NCI-H1694 treated with DMSO at 0.1 percent for 48 hours (cell line): ENCODE measurements at places on chromosomes 4 and X.

GRCh38 chr4:57911203-57911602 lies 801.0 kb upstream of the IGFBP7 start:
- DNase-seq: no peak

- no peak for DNase-seq
These were observed 902.8 kb upstream of the NDST4 start for GRCh38 chr4:116016201-116016600.

DNA sequence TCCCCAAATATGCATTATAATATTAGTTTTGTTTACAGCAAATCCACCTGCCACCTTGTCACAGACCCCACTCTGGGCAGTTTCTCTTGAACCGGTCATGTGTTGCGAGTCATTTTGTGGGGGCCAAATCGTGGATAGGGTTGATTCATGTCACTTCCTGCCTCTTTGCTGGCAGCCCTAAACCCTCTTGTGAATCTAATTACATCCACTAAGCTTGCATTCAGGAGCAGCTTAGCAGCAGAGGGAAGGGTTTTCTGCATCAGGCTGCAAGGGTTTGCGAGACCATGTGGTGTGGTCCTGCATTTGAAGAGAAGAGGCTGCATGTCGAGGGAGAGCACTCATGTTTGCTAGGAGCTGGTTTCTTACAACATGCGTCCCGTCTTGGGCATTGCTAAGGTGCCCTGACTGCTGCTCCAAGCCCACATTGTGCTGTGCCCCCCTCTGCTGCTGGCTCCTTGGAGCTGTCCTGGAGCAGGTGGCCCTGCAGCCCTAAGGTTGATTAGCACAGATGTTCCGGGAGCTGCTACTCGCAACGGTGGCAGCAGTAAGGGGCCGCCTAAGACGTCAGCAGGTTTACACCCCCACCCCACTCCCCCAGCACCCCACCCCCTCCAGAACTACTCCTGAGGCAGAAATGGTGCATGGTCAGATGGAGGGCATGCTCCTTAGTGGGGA lies 88.9 kb upstream of the CLDN34 start:
- peak; percentile 17 for DNase-seq

DNA sequence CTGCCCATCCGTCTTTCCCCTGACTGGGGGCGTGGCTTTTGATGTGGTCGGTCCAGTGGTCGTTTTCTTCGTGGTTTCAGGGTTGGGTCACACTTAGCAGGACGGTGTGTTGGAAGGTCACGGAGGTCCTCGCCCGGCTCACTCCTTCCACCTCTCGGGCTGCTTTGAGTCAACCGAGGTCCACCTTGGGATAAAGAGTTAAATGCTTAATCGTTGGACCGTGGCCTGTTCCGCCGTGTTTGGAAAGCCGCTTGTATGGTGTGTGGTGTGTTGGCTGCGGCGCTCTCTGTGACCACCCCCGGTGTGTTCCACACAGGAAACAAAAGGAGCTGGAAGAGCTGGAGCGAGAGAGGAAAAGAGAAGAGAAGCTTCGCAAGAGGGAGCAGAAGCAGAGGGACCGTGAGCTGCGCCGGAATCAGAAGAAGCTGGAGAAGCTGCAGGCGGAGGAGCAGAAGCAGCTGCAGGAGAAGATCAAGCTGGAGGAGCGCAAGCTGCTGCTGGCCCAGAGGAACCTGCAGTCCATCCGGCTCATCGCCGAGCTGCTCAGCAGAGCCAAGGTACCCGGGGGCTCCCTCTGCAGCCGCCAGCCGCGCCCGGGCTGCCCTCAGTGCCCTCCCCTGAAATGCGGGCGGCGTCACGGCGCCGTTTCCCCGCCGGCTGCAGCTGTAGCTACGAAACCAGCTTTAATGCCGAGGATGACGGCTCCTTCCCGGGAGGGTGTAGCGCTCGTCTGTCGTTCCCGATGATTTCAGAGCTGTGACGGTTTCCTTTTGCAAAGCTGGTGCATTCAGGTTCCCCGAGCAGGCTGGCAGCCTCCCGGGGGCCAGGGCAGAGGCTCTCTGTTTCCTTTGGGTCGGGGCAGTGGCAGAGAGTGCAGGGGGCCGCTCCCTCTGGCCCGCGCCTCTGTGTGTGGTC lies 7.7 kb downstream of the AKAP17A start:
- no peak for DNase-seq

DNA sequence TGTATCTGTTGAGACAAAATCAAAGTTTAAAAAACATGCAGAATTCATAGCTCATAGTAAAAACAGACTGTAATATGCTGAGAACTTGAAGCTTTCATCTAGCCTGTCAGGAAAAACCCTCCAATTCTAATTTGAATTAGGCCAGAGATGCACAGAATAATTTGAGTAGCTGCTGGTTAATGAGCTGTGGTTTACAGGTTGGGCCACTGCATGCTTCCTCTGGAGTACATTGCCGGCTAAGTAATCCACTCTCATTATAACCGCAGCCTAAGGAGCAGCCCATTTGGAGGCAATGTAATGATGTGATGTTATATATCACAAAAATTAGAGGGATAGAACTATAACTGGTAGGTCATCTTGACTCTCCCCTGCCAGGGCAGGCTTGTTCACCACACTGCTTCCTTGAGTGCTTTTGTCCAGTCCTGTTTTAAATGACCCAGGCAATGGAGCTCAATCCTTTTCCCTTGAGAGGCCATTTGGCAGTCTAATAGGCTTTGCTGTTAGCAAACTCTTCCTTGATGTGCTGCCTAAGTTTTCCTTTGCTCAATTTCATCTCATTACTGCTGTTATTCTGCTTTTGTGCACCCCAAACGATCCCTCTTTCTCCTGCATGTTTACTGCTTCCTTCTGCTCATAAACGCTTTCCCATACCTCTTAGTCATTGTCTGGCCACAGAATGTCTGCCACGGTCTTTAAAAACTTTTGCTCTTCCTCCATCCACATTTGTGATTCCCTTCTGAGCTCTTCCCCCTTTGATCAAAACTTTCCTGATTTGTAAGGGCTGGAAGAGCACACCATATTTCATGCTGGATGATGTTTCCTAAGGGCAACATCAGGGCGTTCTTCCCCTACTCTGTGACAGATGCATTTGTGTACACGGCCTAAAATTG lies 230.9 kb downstream of the C4orf33 start:
- peak; percentile 84 for DNase-seq

GRCh38 chrX:142663330-142664095 lies 362.2 kb upstream of the SPANXN4 start:
- no peak for DNase-seq

DNA sequence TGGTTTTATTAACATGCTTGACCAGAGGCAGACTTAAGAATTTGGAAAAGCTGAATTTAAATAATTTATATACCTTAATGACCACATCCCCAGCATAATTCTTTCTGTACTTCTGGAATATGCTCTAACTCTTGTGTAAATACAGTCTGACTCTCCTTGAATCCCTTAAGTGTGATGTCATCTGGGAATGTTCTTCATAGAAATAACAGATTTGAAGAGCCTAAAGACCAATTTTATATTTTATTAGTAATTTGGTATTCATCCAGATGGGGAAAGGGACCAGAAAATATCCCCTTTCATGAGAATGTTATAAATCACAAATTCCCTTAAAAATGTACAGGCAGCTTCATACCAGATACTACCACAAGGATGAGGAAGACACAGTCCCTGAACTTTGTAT lies 58.3 kb downstream of the KCNIP4 start:
- no peak for DNase-seq

DNA sequence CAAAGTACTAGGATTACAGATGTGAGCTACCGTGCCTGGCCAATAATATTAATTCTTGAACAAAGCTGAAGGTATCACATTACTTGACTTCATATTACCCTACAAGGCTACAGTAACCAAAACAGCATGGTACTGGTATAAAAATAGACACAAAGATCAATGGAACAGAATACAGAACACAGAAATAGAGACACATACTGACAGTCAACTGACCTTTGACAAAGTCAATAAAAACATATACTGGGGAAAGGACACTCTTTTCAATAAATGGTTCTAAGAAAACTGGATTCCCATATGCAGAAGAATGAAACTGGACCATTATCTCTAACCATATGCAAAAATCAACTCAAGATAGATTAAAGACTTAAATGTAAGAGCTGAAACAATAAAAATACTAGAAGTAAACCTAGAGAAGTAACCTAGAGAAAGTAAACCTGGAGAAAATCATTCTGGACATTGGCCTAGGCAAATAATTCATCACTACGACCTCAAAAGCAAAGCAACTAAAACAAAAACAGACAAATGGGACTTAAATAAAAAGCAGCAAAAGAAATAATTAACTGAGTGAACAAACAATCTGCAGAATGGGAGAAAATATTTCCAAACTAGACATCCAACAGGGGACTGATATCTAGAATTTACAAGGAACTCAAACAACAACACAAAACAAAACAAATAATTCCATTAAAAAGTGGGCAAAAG lies 156.6 kb downstream of the FGF16 start:
- no peak for DNase-seq

DNA sequence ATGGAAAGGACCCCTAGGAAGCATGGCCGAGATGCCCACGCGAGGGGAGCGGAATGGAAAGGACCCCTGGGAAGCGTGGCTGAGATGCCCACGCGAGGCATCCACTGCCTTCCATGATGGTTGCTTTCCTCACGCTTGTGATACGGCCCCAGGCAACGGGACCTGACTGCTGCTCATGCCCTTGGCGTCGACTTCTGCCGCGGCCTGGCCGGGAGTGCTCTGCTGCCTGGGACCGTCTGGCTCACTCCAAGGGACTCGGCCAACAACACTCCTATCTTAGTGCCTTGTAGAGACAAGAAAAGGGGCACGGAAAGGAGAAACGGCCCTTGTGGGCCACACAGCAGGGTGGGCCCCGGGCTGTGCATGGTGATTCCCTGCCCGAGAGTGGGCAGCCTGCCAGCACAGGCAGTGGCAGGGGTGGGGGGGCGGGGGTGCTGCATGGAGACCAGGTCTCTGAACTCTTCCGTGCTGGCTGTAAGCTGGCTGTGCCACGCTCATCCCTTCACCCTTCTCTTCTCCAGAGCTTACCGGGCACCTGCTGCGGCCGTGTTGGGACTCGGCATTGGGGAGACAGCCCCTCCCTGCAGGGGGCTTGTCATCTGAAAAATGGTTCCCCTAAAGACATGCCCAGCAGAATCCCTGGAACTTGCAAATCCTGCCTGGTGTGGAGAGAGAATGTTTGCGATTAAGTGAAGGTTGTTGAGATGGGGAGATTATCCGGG lies 38.6 kb upstream of the HMX1 start:
- no peak for DNase-seq

DNA sequence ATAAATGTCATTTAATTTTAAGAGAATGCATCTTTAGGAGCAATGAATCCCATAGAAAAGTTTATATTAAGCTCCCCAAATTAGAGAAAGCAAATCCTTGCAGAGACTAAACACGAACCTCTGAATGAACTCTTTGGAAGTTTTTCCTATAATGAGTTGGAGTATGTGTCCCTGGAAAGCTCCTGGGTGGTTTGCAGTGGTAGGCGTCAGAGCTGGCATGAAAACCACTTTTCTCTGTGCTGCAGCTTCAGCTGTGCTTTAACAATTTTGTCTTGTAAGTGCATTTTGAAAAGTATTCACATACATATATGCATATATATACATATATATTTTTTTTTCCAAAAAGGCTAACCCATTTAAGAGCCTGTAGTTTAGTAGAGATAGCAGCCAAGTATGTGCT lies 148.7 kb upstream of the TBC1D9 start:
- DNase-seq: no peak

DNA sequence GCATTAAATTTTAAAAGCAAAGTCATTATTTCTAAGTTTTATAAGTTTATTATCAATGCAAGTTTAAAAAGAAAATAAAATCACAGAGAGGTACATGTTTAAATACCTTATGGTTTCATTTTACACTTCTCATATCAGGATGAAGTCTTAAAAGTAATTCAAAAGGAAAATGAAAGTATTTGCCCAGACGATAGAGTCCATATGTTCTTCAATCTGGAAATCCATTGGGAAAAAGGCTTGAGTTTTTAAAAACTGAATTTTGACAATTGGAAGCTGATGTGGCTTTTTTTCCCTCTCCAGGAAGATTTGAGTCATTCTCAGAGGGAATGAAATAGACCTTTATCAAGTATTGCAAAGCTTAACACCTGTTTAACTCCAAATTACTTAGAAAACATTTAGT lies 37.1 kb downstream of the MAB21L2 start:
- DNase-seq: no peak

DNA sequence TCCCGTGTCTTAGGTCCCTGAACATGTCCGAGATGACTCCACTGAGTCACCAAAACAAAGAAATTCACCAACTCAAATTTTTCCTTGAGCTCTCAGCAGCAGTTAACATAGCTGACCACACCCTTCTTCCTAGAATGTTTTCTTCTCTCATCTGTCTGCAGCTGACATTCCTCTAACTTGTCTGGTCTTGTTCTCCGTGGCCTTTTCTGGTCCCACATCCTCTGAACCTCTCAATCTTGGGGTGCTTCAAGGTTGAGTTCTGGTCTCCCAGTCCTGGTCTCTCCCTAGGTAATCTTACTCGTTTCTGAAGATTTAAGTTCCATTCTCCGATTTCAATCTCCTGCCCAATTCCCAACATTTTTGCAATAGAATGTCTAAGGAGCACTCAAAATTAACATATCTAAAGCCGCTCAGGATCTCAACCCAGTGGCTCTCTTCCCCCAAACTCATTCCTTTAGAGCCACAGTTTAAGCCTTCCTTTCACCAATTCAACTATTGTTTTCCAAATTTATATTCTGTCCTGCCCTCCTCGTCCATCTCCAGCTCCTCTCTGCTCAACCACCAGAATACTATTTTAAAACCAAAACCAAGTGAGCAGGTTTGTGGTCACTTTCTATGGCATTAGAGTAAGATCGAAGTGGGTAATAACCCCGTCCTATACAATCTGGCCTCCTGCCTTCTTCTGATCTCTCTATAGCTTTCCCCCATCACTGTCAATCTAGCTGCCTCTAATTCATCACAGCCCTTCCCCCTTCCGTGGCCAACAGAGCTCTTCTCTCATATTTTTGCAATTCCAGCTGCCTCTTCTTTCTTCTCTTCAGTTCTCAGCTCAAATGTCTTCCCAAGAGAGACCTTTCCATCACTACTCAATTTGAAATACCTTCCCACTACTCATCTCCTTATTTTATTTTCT lies 1.2 kb downstream of the TRIML2 start:
- DNase-seq: no peak

- DNase-seq: no peak
These were observed 1.3 kb upstream of the ZNF141 start for GRCh38 chr4:336099-336892.

GRCh38 chr4:28488021-28488420 lies 1627.4 kb downstream of the STIM2 start:
- DNase-seq: no peak

GRCh38 chr4:31237233-31237632 lies 517.1 kb downstream of the PCDH7 start:
- DNase-seq: no peak

GRCh38 chrX:3678328-3678727 lies 35.1 kb downstream of the PRKX start:
- DNase-seq: no peak
